ENCODE measurements at places on chromosomes 12 and 14.
A peak's percentile ranks its signal among the peaks of the same experiment; 100 is the strongest.

DNA sequence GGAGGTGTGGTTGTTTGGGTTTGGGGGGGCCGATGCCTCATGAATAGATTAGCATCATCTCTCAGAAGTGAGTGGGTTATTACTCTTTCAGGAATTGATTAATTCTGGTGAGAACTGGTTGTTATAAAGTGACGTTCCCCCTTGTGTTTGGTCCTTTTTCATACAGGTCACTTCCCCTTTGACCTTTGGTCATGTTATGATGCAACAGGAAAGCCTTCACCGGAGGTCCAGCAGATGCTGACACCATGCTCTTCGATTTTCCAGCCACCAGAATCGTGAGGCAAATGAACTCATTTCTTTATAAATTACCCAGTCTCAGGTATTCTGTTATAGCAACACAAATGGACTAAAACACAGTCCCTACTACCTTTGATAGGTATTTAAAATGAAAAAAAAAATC is 439.4 kb downstream of the NELL2 start:
- no peak for DNase-seq

DNA sequence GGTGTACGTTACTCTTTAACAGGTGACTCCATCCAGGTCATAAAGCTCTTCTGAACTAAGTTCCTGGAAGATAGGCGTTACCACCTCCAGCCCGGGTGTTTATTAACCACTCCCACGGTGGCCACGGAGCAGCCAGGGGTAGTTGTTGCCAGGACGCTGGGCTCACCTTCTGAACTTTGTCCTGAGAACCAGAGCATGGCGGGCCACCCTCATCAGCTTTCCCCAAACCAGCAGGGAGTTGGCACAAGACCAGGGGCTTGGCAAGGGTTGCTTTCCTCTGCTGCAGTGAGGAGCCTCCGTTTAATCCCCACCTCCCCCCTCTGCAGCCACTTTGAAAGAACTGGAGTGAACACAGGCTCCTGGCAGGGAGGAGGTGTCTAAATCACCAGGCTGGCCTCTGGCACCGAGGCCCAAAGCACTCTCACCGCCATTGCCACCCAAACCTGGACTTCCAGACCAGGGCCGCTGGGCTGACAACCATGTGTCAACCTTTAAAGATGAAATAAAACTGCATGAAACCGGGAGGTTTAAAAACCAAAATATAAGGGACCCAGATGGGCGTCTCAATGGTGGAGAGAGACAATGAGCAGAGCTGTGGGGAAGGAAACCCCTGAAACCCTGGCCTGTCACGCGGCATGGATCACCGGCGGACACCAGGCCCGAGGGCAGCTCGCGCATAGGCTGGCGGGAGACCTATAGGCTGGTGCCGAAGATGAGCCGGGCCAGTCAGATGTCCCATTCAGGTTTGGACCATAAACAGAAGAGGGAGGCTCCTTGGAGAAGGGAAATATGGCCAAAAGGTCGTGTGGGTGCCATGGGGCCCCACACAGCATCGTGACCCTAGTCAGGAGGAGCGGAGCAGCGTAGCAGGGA is 30.9 kb upstream of the TDRD9 start:
- peak; percentile 48 for DNase-seq

DNA sequence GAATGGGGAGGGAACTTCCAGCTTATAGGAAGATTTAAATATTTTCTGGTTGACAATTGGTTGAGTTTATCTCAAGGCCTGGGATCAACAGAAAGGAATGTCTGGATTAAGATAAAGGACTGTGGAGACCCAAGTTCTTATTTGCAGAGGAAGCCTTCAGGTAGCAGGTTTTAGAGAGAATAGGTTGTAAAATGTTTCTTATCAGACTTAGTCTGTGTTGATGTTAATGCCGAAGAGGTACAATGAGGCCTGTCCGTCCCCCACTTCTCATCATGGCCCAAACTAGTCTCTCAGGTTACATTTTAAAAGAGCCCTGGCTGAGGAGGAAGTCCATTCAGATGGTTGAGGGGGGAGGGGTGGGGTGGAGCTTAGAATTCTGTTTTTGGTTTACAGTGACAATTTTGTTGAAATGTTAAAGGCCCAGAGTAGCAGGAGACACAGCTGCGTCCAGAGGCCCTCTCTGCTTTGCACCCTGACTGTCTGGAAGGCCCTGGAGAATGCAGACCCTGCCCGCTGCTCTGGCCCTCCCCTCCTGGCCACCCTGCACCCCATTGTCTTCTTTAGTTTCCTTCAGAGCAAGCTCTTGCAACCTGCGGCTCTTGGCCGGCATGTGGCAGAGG is 672.5 kb upstream of the TMEM132C start:
- DNase-seq = no peak

DNA sequence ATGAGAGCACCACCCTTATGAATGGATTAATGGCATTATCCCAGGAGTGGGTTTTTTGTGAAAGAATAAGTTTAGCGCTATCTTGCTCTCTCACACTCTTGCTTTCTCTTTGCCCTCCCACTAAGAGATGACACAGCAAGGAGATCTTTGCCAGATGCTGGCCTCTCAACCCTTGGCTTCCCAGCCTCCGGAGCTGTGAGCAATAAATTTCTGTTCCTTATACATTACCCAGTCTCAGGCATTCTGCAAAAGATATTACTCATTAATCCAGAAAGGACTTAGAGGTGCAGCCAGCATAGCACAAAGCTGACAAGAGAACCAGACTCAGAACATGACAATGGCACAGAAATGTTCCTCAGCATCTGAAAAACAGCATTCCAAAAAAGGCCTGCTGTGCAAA is 190.6 kb downstream of the ITPR2 start:
- no peak for DNase-seq

- DNase-seq = no peak
Measured at GRCh38 chr14:75298187-75298965, 19.7 kb downstream of the FOS start.

- DNase-seq = no peak
Measured at GRCh38 chr12:121916719-121917118, 1.7 kb upstream of the CFAP251 start.

- DNase-seq = no peak
Measured at GRCh38 chr14:47189911-47190484, 485.4 kb downstream of the MDGA2 start.
